ENCODE measurements at places on chromosomes 7 and 10.

DNA sequence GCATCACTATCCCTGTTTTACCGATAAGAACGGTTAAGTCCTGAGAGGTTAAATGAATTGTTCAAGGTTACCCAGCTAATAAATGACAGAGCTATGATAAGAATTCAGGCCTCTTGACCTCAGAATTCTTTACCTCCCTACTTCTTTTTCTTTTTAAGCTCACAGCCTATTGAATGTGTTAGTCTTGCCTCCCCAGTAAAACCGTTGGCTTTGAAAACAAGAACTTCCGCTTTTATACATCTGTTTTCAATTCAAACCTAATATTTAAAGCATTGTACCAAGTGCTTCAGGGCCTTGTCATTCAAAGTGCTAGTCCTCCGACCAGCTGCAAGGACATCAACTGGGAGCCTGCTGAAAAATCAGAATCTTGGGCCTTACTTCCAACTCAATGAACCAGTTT lies 15.6 kb downstream of the SEC31B start:
- no peak for DNase-seq

DNA sequence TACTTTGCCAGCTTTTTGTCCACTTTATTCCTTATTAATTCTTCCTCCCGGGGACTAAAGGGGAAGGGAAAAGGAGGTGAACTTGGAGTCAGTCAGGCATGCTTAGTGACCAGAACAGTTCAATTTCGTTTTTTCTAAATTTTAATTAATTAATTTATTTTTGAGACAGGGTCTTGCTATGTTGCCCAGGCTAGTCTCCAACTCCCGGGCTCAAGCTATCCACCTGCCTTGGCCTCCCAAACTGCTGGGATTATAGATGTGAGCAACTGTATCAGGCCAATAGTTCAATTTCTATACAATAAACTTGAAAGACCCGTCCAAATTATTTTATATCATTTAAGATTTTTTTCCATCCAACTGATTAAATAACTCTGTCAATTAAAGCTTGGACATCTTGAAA lies 1.3 kb upstream of the SLF2 start:
- DNase-seq, result no peak

DNA sequence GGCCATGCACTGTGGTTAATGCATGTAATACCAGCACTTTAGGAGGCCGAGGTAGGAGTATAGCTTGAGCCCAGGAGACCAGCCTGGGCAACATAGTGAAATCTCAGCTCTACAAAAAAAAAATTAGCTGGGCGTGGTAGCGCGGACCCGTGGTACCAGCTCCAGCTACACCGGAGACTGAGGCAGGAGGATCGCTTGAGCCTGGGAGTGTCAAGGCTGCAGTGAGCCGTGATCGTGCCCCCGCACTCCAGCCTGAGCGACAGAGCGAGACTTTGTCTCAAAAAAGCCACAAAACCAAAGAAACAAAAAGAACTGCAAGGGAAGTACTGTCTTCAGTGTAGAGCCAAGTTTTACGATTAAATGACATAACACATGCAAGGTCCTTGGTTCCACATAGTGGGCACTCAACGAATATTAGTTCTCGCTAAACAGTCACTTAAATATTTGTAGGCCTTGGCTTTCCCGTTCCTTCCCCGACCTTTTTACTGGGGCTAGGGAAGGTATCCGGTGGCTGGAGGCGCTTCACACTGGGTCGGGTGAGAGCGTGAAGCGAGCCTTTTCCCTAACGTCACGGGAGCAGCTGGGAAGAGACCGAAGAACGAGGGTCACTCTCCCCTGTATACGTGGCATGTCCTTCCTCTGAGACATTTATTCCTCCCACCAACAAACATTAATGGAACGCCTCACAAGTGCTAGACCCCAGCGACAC lies 993 bp upstream of the SND1 start:
- DNase-seq, result no peak

DNA sequence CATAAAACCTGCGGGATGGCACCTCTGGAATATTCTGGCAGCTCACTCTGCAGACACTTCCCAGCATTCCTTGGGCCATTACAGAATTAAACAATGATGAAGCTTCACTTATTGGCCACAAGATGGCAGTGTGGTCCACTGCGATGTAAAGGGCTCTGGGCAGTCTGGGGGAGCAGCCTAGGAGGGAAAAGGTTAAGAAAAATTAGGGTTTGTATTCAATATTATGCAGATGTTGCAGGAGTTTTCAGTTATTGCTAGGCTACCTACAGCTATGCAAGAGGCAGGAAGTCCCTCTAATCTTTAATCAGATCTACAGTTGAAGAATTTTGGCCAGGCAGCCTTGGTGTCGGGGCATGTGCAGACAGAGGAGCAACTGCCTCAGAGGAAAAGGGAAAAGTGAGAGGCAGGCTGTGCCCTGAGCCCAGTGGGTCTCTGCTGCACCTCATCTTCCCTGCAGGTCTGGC lies 233.2 kb upstream of the PRSS1 start:
- DNase-seq, result no peak

GRCh38 chr7:155793720-155794119 lies 18.5 kb downstream of the SHH start:
- DNase-seq, result no peak
